ENCODE measurements at places on chromosomes 2 and 18.

DNA sequence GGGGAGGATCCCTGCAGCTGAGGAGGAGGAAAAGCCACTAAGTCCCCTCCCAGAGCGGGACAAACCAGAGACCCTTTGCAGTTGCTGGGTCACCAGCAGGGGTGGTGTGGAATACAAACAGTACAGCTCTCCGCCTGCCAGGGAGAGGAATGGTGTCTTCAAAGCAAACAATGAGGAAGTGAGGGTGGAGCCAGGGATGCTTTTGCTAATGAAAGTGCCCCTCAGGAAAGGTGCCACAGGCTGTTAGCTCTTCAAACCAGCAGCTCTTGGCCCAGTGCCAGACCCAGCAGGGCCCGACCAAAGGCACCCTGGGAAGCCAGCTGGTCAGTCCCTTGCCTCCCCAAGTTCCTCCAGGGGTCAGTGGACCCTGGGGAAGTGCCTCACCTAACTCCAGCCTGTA lies 102.8 kb downstream of the HIBCH start:
- DNase-seq: no peak

GRCh38 chr2:64317707-64318475 lies 136.1 kb upstream of the LGALSL start:
- DNase-seq: no peak

DNA sequence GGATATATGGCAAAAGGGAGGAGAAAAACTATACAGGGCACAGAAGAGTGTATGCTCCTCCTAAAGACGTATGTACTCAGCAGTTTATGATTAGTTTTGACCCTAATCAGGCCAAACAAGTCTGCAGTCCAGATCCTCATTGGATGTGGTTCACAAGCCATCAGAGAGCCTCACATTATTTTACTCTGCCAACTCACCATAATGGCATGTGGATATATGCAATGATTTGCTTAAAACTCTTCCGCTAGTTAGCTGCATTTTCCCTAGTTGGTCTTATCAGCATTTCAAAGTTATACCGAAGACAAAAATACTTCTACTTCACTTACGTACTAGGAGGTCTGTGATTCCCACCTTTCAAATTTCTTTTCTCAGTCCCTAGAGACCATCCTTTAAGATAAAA lies 198.4 kb downstream of the CMPK2 start:
- no peak for DNase-seq

- no peak for DNase-seq
Observed at GRCh38 chr2:120885321-120885720, 149.7 kb downstream of the GLI2 start.

DNA sequence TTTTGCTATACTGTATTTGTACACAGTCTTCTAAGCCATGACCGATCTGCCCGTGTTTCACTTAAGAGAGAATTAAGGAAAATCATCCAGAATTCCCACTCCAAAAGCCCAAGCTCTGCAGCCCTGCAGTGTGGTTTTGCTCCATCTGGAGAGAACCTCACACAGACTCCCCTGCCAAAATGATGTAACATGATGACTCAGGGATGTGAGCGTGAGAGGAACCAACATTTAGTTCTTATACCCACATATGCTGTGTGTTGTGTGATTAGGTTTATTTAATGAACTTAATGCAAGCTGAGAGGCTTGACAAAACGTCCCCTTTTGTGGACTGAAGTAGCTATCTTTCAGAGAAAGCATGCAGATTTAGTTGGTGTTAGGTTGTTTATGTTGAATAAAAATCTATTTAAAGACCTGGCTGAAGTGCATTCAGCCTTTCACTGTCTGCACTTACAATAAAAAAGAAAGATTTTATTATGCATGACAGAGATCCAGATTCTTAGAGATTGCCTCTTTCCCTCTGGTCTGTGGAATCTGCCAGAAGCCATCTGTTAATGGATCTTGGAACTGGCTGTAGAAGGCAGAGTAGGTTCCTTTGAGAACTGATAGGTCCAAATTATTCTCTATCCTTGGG lies 6.3 kb downstream of the RAB12 start:
- no peak for DNase-seq

DNA sequence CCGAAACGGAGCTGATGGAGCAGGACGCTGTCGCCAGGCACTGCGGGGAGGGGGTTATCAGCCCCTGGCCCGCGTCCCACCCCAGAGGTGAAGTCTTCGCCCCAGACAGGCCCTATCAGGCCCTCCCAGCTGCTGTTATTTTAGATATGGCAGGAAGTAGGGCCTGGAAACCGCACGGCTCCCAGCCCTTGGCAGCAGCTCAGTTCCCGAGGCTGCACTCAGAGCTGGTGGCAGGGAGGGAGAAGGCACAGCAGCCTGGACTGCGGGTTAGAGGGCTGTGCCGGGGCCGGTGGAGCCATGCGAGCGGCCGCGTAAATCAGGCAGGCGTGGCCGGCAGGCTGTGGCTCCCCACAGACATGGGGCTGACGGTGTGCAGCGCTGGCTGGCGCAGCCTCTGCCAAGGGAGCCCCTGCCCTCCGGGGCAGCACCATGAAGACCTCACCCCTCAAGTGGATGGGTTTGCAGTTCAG lies 111.4 kb downstream of the NFATC1 start:
- DNase-seq: no peak

- DNase-seq: no peak
Observed at GRCh38 chr2:212945526-212945925, 205.9 kb downstream of the IKZF2 start.

GRCh38 chr2:134167015-134167414 lies 86.9 kb upstream of the MGAT5 start:
- no peak for DNase-seq

GRCh38 chr2:232290668-232291067 lies 87.9 kb upstream of the ALPP start:
- DNase-seq: no peak

Data from activated T-cell treated with anti-CD3 and anti-CD28 coated beads, Interleukin-2, amount 50 U/mL, for 4 hours (primary cell).